ENCODE measurements at places on chromosomes 16 and 17.

- H3K27me3 ChIP-seq: peaks cover 6% of the 10 kb centered on the region
- H3K4me3 ChIP-seq: no peak overlapping the region
- no peak overlapping the region for H3K27ac ChIP-seq
- no peak for DNase-seq
- no peaks in the 10 kb centered on the region for H3K36me3 ChIP-seq
These were observed 49.5 kb upstream of the MEAK7 start for GRCh38 chr16:84553873-84554399.

DNA sequence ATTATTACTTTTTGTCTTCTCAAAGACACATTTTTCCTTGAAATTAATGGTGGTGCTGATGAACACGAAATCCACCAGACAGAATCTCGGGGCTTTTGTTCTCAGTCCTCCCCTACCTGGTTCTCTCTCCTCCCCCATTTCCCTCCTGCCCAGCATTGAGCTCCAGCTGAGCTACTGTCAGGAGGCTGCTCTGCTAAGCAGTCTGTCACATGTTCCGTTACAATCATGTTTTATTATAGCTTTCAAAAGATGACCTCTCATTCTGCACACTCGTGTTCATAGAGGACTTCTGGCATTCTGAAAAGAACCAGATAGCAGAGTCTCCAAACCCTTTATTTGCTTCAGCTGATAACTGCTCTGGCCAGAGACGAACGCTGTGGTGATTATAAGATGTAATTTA is 732.5 kb upstream of the RBFOX1 start:
- no peaks in the 10 kb centered on the region for H3K4me1 ChIP-seq
- H3K4me3 ChIP-seq: no peak overlapping the region
- no peaks in the 10 kb centered on the region for H3K36me3 ChIP-seq
- DNase-seq: no peak
- no peaks in the 10 kb centered on the region for H3K27me3 ChIP-seq

GRCh38 chr17:48589060-48589830 is 796 bp downstream of the HOXB3 start:
- no peak overlapping the region for H3K4me3 ChIP-seq
- H3K27me3 ChIP-seq: peaks cover 97% of the 10 kb centered on the region
- DNase-seq: no peak
- no peak overlapping the region for H3K27ac ChIP-seq

- no peaks in the 10 kb centered on the region for H3K27me3 ChIP-seq
- H3K36me3 ChIP-seq: peaks cover 13% of the 10 kb centered on the region
These were observed 29.8 kb downstream of the GPATCH8 start for GRCh38 chr17:44473367-44473766.

- no peak overlapping the region for H3K27ac ChIP-seq
- no peaks in the 10 kb centered on the region for H3K36me3 ChIP-seq
- no peak for DNase-seq
- no peak overlapping the region for H3K4me3 ChIP-seq
- peaks cover 2% of the 10 kb centered on the region for H3K4me1 ChIP-seq
- peaks cover 6% of the 10 kb centered on the region for H3K27me3 ChIP-seq
These were observed 7.3 kb upstream of the DPEP3 start for GRCh38 chr16:67987460-67988160.

GRCh38 chr17:29840884-29841283 is 89.1 kb downstream of the SSH2 start:
- H3K36me3 ChIP-seq: peaks cover 1% of the 10 kb centered on the region
- no peak overlapping the region for H3K4me3 ChIP-seq
- no peak for DNase-seq
- H3K4me1 ChIP-seq: peaks cover 17% of the 10 kb centered on the region
- no peak overlapping the region for H3K27ac ChIP-seq

DNA sequence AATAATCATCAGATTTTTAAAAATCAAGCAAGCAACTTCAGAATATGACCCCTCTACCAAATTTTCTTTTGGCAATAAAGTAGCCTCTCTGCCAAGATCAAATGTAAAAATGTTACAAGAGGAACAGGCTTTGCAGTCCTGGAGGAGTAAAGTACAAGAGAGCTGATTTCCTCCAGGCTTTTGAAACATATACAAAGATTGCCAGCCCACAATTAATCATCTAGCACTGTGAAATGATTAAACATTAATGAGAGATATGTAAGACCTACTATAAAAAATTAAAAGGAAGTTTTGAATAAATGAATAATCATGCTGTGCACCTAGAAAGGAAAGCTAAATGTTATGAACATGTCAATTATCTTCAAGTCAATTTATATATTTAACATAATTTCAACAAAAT is 26.3 kb downstream of the TXNDC11 start:
- H3K4me3 ChIP-seq: no peak overlapping the region
- peaks cover 20% of the 10 kb centered on the region for H3K4me1 ChIP-seq
- H3K27me3 ChIP-seq: no peaks in the 10 kb centered on the region
- DNase-seq: no peak
- H3K36me3 ChIP-seq: peaks cover 24% of the 10 kb centered on the region

DNA sequence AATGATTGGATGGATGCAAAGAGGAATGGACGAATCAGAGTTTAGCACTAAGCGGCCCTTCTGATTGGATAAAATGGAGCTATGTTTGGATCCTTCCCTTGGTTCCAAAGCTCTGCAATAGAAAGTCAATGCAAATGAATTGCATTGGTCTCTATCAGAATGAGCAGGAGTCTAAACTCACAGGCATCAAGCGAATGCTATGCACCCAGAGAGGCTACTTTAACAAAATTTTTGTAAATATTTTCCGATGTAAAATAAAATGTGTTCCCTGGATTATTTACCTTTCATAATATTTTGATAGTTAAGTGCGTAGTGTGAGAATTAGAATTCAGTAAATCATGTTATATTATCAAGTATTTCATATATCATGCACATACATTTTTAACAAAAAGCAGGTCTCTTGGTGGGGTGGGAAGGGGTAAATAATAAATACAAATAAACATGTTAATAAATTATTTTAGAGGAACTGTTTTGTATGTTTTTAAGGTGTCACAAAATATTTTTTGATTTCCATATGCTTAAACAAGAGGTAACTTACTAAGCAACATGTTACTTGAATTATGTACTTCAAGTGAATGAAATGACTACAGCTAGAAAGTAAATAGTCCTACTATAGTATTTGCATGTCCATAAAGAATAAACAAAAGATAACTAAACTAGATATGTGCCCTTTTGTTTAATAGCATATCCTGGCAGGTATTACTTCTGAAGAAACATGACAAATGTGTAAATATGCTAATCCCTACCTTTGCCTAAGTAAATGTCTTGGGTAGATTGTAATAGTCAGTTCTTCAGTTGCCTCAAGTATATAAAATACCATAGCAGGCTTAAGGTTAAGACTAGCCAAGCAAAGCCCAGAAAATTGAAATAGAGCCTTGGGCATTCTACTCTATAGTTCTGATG is 4.4 kb upstream of the UNK start:
- H3K36me3 ChIP-seq: peaks cover 29% of the 10 kb centered on the region
- H3K27me3 ChIP-seq: no peaks in the 10 kb centered on the region
- peaks cover 49% of the 10 kb centered on the region for H3K4me1 ChIP-seq
- peak overlapping the region; percentile 72 for H3K27ac ChIP-seq
- no peak for DNase-seq

DNA sequence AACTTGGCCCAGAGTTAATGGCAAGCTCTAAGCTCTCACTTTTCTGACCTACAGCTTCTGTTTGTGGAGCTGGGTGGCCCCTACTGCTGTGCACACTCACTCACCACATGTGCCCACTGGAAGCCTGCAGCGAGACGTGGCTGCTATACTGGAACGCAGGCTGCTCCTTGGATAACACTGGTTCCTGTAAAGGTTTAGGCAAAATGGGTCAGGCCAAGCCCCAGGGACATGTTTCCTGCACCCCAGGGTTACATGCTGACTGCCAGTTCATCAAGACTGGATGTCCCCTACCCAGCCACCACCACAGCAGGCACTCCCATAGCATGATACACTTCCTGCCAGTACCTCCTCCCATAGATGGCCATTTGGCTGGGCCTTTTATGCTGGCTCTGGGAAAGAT is 8.3 kb downstream of the POLDIP2 start:
- no peak overlapping the region for H3K4me3 ChIP-seq
- peaks cover 41% of the 10 kb centered on the region for H3K36me3 ChIP-seq
- no peak for DNase-seq
- H3K27me3 ChIP-seq: no peaks in the 10 kb centered on the region
- H3K27ac ChIP-seq: no peak overlapping the region

GRCh38 chr16:12300490-12300889 is 324.0 kb downstream of the SNX29 start:
- peaks cover 6% of the 10 kb centered on the region for H3K36me3 ChIP-seq
- no peak for DNase-seq
- H3K27ac ChIP-seq: no peak overlapping the region

DNA sequence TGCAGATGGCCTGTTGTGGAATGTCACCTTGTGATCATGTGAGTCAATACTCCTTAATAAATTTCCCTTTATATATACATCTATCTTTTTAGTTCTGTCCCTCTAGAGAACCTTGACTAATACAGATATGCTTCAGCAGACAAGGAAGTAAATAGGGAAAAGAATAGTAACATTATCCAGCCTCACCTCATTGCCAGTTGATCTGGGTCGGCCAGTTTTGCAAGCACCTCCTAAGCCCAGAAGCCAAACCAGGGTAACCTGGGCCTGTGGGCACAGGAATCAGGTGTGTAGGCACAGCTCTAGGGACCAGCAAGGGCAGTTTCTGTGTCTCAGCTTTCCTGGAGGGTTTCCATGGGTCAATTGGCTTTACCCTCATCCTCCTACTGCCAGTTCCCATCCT is 11.9 kb upstream of the CCL17 start:
- DNase-seq: no peak
- no peaks in the 10 kb centered on the region for H3K36me3 ChIP-seq
- no peak overlapping the region for H3K27ac ChIP-seq

GRCh38 chr16:47323241-47323640 is 137.6 kb downstream of the ITFG1 start:
- no peak for DNase-seq
- H3K4me3 ChIP-seq: no peak overlapping the region

GRCh38 chr17:9577373-9577709 is 899 bp downstream of the CFAP52 start:
- H3K4me1 ChIP-seq: peaks cover 23% of the 10 kb centered on the region
- H3K27me3 ChIP-seq: no peaks in the 10 kb centered on the region
- no peaks in the 10 kb centered on the region for H3K36me3 ChIP-seq
- H3K27ac ChIP-seq: peak overlapping the region; percentile 83

DNA sequence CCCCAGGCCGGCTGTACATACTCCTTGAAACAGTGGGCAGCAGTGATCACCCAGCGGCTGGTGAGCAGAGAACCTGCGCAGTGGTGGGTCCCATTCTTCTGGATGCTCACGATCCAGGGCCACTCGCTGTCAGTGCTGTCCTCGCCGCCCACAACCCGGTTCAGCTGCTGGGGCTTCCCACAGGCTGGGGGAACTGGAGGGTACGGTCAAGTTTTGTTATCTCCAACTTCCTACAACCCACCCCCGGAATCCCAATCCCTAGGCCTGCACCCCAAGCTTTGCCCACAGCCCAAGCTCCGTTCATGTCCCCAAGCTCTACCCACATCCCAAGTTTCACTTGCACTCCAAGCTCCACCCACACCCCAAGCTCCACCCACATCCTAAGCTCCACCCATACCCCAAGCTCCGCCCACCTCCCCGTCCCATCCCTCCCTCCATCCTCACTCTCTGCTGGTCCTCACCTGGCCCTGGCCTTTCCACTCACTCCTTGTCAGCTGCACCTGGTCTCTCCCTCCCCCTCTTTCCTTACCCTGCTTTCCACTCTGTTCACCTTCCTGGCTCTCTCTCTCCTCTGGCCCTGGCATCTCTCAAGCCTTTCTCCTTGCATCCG is 1.8 kb downstream of the PRSS22 start:
- DNase-seq: no peak
- H3K4me3 ChIP-seq: no peak overlapping the region
- peaks cover 3% of the 10 kb centered on the region for H3K4me1 ChIP-seq
- H3K36me3 ChIP-seq: peaks cover 3% of the 10 kb centered on the region

- peak within 1 kb of the TSS; percentile 84 for H3K4me3 ChIP-seq
- no peaks in the 10 kb centered on the region for H3K27me3 ChIP-seq
- H3K36me3 ChIP-seq: peaks cover 4% of the 10 kb centered on the region
- H3K4me1 ChIP-seq: peaks cover 48% of the 10 kb centered on the region
- H3K27ac ChIP-seq: peak within 1 kb of the TSS; percentile 99
- peak; percentile 92 for DNase-seq
These were observed at the start of gene ITPRIPL2 for GRCh38 chr16:19113577-19114358. TSS of gene ITPRIPL2 (plus strand) at chr16:19113964. CDS start at chr16:19114462, 498 bp downstream.

DNA sequence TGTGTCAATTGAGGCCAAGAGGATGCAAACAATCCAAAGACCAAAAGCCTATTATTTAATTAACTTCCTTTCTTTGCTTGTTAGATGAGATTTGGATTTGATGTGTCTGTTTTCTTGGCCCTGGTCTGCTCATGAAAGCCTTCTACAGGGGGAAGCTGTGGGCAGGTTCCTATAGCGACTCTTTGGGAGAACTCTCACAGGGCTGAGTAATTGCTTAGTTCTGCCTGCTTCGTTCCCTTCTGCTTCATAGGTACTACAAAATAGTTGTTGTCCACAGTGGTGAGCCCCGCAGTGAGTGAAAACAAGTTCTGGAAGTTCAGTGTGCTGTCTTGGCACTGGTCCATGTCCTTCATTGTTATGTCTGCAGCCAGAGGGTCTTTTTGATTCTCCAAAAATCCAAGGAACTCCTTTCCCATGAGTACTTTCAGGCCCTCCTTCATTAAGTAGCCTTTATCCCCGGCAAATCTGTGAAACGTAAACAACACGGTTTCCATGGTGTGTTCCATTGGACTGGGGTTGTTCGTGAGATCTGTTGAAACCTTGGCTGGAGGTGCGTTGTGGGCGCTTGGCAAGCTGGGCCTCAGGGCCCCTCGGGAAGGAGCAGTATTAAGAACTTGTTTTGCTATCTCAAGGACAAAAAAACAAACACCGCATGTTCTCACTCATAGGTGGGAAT is 30.0 kb upstream of the ANKRD40CL start:
- DNase-seq: no peak
- H3K4me3 ChIP-seq: no peak overlapping the region
- no peaks in the 10 kb centered on the region for H3K36me3 ChIP-seq
- H3K27me3 ChIP-seq: no peaks in the 10 kb centered on the region

Data from osteocyte (in vitro differentiated cells).